Femur (tissue), 1 donor: ENCODE measurements at places on chromosomes 11 and 22.

- DNase-seq, result no peak
Observed at GRCh38 chr22:48153726-48154125, 1391.3 kb downstream of the TBC1D22A start.

- DNase-seq, result no peak
Observed at GRCh38 chr11:130034236-130034635, 31.6 kb upstream of the PRDM10 start.

DNA sequence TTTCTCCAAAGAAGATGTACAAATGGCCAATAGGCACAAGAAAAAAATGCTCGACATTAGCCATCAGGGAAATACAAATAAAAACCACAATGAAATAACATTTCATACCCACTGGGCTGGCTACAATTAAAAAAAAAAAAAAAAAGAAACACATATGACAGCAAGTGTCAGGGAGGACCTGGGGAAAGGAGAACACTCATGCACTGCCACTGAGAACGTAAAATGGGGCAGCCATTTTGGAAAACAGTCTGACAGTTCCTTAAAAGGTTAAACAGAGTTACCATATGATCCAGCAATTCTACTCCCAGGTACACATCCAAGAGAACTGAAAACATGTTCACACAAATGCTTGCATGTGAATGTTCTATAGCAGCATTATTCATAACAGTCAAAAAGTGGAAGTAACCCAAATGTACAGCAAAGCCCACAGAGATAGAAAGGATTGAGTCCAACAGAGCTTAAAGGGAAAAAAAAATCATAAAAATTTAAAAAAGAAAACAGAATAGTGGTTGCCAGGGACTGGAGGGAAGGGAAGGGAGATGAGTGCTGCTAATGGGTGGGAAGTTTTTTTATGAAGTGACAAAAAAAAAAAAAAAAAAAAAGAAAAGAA lies 48.4 kb upstream of the CYP2D6 start:
- no peak for DNase-seq

GRCh38 chr11:102012946-102013345 lies 34.3 kb upstream of the CFAP300 start:
- no peak for DNase-seq

DNA sequence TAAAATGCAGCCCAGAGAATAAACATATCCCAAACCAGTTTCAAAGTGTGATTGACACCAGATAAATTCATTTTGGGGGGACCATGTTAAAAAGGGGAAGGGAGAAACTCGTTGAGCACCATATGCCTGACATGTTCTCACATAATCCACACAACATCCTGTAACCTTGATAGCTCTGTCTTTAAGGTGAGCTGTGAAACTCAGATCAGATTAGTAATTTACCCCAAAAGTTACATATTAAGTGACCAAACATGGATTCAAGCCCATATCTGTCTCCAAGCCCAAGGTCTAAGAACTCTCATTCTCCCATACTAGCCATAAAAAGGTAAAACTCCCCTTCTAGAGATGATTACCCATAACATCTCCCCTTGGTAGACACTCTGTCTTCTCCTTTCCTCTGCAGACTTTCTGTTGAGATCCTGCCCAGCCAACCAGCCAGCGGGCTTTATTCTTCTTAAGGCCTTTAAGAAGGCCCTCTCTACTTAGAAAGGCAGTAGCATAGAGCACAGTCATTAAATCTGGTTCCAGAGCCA lies 150.7 kb downstream of the CCDC34 start:
- no peak for DNase-seq

- DNase-seq, result no peak
Observed at GRCh38 chr22:24046024-24046423, 34.9 kb downstream of the CABIN1 start.
